ENCODE measurements at places on chromosomes 1 and 21.

- DNase-seq = no peak
These were observed 420.4 kb upstream of the BEND5 start for GRCh38 chr1:49197081-49197480.

- peak; percentile 1 for DNase-seq
These were observed 20.7 kb downstream of the PPP1R15B start for GRCh38 chr1:204390751-204391466.

DNA sequence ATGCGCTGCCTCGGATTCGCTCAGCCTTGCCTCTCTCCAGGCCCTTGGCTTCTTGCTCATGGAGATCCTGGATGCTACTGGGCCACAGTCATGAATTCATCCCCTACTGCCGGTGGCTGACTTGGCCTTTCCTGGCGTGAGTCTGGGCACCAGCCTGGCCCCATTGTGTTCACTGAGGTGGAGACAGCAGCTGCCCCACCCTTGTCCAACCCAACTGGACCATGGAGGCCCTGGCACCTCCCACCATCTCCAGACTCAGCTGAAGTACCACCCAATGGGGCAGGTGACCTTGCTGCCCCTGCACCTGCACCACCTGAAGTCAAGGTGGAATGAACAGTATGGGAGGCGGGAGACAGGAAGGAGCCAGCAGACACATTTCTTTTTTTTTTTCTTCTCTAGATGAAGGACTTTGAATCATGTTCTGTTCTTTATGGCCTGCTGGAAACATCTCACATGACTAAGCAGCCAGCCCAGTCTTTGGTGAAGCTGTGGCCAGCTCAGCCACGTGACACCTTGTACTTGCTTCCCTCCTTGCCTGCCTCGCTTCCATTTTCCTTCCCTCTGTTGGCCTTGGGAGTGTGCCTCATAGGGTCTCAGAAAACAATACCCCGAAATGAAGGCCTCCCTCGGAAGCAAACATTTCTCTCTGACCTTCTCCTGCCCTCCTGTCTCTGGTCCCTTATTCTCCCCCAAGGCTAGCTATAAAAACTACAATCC, 3.8 kb upstream of the SLC30A2 start:
- DNase-seq = no peak

- no peak for DNase-seq
These were observed 165.9 kb upstream of the CACNA1E start for GRCh38 chr1:181317261-181317930.

GRCh38 chr1:62333441-62333840, 14.2 kb upstream of the KANK4 start:
- DNase-seq = no peak

GRCh38 chr1:67572594-67573221, 112.3 kb upstream of the GADD45A start:
- peak; percentile 64 for DNase-seq

DNA sequence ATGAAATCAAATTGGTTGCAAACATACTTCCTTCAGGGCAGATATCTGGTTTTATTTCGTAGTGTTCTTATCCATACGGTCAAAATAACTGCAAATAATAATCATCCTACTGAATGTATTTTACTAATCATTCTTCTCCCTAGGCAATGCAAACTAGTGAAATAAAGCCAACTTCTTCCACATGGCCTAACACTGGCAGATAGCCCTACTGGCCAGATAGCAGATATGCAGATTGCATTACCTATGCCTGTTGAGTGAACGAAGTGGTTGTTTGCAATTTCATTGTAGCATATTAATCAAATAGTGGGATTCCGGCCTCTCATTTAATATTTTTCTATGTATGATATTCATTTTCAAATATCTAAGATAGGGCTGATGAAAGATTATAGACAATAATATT, 116.2 kb downstream of the CENPF start:
- no peak for DNase-seq
